Hematopoietic multipotent progenitor cell (in vitro differentiated cells): ENCODE measurements at places on chromosomes 1 and 21. TPM values are rescaled to one million over a fixed set of nuclear protein-coding genes. Genes with fewer than 3 reads are reported as not detected.

Gene LPAR3
- total RNA-seq: 0.27 TPM

Gene ZBTB8OS
- 6.2 TPM for total RNA-seq

Gene CASZ1
- 6.2 TPM for total RNA-seq

Gene LCE2C
- not detected for total RNA-seq

Gene HES5
- not detected for total RNA-seq

Gene EPHB2
- under 0.01 TPM for total RNA-seq

Gene EXO1
- 3.5 TPM for total RNA-seq

Gene GCSAML
- total RNA-seq: 16.4 TPM

Gene TNFSF4
- total RNA-seq: 19.4 TPM

Gene FAM131C
- not detected for total RNA-seq

Gene LRIG2
- 11.3 TPM for total RNA-seq

Gene IGSF5
- total RNA-seq: not detected

Gene VANGL2
- total RNA-seq: 3.8 TPM

Gene CNST
- 33.4 TPM for total RNA-seq

Gene IL10
- total RNA-seq: under 0.01 TPM

Gene PYGO2
- 25.6 TPM for total RNA-seq
